ENCODE measurements at places on chromosomes 12 and 14. TPM values are rescaled to one million over a fixed set of nuclear protein-coding genes. Genes with fewer than 3 reads are reported as not detected.

Gene TTC5
- 26.3 TPM for total RNA-seq

Gene DDIT3
- total RNA-seq, result 32.3 TPM

Gene SLC10A1
- total RNA-seq, result not detected

Gene OR4M1
- not detected for total RNA-seq

Gene C12orf50
- 0.17 TPM for total RNA-seq

DNA sequence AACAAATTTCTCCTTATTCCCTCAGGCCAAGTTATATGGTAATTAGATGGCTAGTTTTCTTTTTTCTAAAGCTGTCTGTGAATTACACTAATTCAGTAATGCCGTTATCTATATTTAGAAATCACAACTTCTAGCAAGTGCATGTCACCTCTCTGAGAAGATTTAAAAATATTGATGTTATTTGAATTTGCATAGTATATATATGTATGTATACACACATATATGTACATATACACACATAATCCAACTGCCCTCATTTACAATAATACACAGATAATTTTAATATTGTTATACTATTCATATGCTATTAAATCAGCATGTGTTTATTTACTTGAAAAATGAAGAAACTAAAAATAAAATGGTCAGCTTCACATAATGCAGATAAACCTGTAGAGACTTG, 563.9 kb downstream of the SLC16A7 start:
- no peaks in the 10 kb centered on the region for H3K36me3 ChIP-seq
- H3K4me3 ChIP-seq, result no peak overlapping the region
- no peak for DNase-seq
- no peaks in the 10 kb centered on the region for H3K4me1 ChIP-seq
- no peak overlapping the region for H3K27ac ChIP-seq
- no peaks in the 10 kb centered on the region for H3K27me3 ChIP-seq

GRCh38 chr14:36646664-36647416, 14.8 kb upstream of the PAX9 start:
- peak overlapping the region; percentile 85 for H3K4me3 ChIP-seq
- no peaks in the 10 kb centered on the region for H3K36me3 ChIP-seq
- H3K27me3 ChIP-seq, result peaks cover 96% of the 10 kb centered on the region
- H3K4me1 ChIP-seq, result no peaks in the 10 kb centered on the region

- peaks cover 4% of the 10 kb centered on the region for H3K4me1 ChIP-seq
- no peak overlapping the region for H3K27ac ChIP-seq
- H3K27me3 ChIP-seq, result peaks cover 100% of the 10 kb centered on the region
- H3K4me3 ChIP-seq, result peak overlapping the region; percentile 79
- H3K36me3 ChIP-seq, result no peaks in the 10 kb centered on the region
These were observed 2.0 kb upstream of the TBX5 start for GRCh38 chr12:114407842-114408411.

DNA sequence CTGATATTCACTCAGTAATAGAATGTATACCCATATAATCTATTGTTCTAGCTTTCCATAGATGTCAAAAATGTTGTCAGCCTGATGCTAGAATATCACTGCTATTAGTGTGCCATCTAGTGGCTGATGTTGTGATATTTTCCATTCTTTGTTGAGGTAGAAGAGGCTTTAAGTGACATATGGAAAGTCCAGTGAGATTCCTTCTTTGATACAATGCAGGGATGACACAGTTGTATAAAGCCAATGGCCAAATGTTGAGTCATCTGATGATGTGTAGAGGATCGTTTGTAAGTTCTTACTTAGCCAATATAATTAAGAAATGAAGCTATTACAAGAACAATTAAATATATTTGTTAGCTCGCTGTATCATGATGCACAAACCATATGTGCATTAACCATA, 58.1 kb upstream of the PCED1B start:
- H3K36me3 ChIP-seq, result no peaks in the 10 kb centered on the region
- H3K27me3 ChIP-seq, result peaks cover 7% of the 10 kb centered on the region
- DNase-seq, result no peak
- no peak overlapping the region for H3K27ac ChIP-seq
- H3K4me3 ChIP-seq, result no peak overlapping the region
- no peaks in the 10 kb centered on the region for H3K4me1 ChIP-seq

- DNase-seq, result no peak
- H3K27me3 ChIP-seq, result peaks cover 6% of the 10 kb centered on the region
- H3K4me1 ChIP-seq, result no peaks in the 10 kb centered on the region
- no peak overlapping the region for H3K27ac ChIP-seq
These were observed 18.8 kb downstream of the KCNC2 start for GRCh38 chr12:75190846-75191245.

DNA sequence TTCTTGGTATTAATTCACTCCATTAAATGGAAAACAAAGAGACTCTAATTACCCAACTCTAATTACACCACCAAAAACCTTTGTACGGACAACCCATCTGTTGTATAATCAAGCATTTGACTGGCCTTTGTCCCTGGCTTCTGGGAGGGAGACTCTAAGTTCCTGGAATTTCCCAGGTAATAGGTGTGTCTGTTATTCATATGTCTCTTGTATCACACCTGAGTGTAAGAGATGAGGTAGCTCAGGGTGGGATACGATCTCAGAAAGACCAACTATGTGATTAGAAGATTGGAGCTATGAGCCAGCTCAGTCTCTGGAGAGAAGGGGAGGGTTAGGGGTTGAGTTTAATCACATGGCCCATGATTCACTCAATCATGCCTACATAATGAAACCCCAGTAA, 94.7 kb upstream of the PLXNC1 start:
- H3K4me3 ChIP-seq, result no peak overlapping the region
- H3K27ac ChIP-seq, result no peak overlapping the region
- H3K27me3 ChIP-seq, result peaks cover 3% of the 10 kb centered on the region
- no peak for DNase-seq
- no peaks in the 10 kb centered on the region for H3K36me3 ChIP-seq
- H3K4me1 ChIP-seq, result peaks cover 9% of the 10 kb centered on the region

- H3K4me1 ChIP-seq, result no peaks in the 10 kb centered on the region
- H3K27ac ChIP-seq, result no peak overlapping the region
- H3K36me3 ChIP-seq, result no peaks in the 10 kb centered on the region
- H3K4me3 ChIP-seq, result no peak overlapping the region
- no peaks in the 10 kb centered on the region for H3K27me3 ChIP-seq
These were observed 19.7 kb upstream of the CKAP4 start for GRCh38 chr12:106267535-106267934.

- peaks cover 20% of the 10 kb centered on the region for H3K36me3 ChIP-seq
- peak overlapping the region; percentile 90 for H3K27ac ChIP-seq
- DNase-seq, result no peak
- no peaks in the 10 kb centered on the region for H3K27me3 ChIP-seq
- peaks cover 25% of the 10 kb centered on the region for H3K4me1 ChIP-seq
These were observed 481 bp downstream of the REC8 start for GRCh38 chr14:24172261-24172860.

DNA sequence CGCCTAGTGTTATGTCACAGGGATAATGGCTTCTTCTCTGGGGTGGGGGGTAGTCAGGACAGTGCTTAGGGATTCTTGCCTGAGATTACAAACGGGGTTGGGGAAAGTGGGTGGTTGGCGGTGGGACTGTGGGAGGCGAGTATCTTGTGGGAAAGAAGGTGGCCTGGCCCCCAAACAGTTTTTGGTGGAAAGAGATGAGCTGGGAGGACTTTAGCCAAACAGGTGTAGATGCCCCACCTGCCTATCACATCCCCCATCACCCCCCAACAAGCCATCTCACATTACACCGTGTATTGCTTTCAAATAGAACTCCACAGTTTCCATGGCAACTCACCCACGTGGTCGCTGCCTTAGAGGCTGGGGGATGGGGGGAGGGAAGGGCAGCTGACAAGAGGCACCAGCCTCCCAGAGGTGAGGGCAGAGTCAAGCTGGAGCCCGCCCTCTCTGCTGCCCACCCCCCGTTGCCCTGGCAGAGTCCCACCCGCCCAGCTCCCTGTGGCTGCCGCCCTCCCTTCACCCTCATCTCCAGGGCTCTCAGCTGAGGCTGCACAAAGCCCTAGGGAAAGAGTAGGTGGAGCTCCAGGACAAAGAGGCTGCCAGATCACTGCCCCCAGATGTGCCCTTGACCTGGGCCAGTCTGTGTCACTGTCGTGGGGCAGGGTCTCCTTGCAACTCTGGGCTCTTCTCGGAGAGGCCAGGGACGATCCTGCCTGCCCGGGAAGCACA, 98.3 kb downstream of the LRRC74A start:
- H3K4me1 ChIP-seq, result peaks cover 81% of the 10 kb centered on the region
- no peaks in the 10 kb centered on the region for H3K36me3 ChIP-seq
- no peaks in the 10 kb centered on the region for H3K27me3 ChIP-seq
- peak overlapping the region; percentile 87 for H3K27ac ChIP-seq

DNA sequence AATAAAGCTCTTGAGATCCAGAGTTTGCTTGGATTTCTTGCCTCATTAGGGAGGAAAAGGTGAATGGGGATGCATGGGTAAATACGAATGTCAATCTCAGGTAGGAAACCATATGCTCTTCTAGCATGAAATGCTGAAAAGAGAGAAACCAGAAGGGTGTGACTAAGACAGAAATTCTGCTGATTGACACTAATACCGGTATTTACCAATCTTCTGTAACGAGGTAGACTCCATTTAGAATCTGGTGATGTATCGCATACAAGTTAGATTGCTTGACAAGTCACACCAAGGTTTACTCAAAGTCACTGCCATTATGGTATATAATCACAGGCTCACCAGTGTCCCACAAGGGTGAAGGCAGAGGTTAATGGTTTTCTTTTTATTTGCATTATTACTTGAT, 337.9 kb downstream of the NRXN3 start:
- no peak for DNase-seq
- H3K27ac ChIP-seq, result no peak overlapping the region
- H3K4me3 ChIP-seq, result no peak overlapping the region

GRCh38 chr12:47095446-47096236, 15.9 kb upstream of the AMIGO2 start:
- H3K4me3 ChIP-seq, result no peak overlapping the region
- no peaks in the 10 kb centered on the region for H3K27me3 ChIP-seq
- no peak overlapping the region for H3K27ac ChIP-seq
- no peaks in the 10 kb centered on the region for H3K36me3 ChIP-seq

Measured in type B pancreatic cell (in vitro differentiated cells).